Stimulated activated CD8-positive, alpha-beta memory T cell treated with anti-CD3 and anti-CD28 coated beads, Interleukin-7, amount 100 ng/mL, for 4 hours (primary cell): ENCODE measurements at places on chromosomes 7 and 10.

DNA sequence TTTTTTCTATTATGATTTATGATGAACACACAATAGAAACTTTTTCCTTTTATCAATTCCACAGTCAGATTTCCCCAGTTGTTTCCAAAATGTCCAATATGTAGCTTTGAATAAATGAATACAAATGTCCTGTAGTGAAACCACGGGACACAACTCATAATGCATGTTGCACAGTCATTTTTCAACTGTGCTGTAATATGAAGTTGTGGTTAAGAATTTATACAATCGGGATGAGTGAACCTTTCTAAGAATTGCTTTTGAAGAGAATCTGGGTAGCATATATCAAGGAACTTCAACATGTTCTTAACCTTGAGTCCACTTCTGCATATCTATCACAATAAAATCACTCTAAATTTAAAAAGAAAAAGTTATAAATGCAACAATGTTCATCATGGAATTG is 14.6 kb upstream of the ST7 start:
- DNase-seq, result no peak

- DNase-seq, result no peak
Observed at GRCh38 chr7:47299496-47299895, 282.4 kb downstream of the TNS3 start.

DNA sequence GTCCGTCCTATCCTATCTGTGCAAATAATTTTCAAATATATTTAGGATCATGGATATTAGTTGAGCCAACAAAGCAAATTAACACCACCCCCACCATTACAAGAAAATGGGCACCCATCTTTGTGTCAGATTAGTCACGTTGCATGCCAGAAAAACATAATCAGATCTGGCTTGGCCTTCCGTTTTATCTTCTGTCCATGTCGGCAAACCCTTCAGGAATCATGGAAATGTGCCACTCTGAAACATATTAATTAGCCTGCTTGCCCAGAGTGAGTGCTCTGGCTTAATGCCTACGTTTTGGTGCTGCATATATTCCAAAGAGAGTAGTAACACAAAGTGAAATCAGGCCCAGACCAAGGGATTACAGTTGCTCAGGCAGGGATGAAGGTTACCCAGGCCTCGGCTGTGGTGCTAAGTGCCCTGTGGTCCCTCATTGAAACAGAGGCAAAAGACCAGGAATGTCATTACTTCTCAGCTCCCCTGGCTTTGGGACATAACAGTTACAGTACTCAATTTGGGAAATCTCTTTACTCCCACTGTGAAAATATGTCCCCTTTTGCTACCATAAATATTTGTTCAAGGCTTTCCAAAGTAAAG is 154.0 kb upstream of the LSM8 start:
- no peak for DNase-seq

DNA sequence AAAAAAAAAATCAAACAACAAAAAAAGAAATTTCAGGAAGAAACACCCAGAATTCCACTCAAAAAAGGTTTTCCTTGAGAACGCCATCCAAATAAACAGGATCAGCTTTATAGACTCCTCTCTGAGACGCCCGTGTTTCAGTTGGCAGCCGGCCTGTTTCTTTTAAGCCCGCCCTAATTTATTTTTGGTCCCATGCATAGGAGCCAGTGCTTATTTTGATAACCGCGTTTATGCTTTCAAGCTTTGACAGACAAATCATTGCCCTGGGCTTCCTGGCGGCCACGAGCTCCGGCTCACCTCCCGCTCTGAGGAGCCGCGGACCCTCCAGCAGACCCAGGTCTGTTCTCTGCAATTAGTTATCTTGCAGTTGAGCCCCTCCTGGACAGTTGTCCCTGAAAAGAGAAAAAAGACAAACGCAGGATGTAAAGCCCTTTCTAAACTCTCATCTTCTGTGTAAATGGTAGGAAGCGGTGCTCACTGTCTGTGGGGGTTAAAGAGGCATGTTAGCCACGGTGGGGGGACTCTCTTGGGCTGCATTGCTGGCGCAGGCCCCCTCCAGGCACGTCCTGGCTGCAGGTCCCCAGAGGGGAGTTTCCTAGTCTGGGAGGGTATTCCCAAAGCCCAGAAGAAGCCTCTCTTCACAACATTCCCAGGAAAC is 22.2 kb upstream of the UNCX start:
- DNase-seq, result no peak

DNA sequence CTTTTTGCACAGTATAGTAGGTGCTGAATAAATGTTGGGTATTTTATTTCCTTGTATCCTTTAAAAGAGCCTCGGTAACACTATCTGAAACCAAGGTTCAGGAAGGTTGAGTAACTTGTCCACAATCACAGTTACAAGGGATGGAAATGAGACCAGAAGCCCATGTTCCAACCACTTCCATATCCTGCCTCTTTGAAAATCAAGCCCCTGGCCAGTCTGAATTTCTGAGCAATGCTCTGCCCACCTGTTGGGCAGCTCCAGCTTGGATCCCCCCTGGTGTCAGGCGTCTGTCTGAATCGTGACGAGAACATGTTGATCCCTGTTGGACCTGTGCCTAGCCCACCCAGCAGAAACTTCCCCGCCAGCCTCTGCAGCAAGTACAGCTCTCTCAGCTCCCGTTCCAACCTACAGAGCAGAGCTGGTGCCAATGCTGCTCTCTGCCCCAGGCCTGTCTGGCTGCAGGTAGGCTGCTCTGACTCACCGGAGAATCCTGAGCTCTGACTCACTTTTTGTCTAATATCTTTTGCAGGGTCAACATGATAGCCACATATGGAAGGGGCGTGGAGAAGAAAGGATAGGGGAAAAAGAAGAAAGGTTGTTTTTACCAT is 595.5 kb downstream of the INHBA start:
- DNase-seq, result no peak

GRCh38 chr7:121924269-121925186 is 51.6 kb downstream of the PTPRZ1 start:
- no peak for DNase-seq

GRCh38 chr7:147332988-147333387 is 1216.4 kb downstream of the CNTNAP2 start:
- no peak for DNase-seq

DNA sequence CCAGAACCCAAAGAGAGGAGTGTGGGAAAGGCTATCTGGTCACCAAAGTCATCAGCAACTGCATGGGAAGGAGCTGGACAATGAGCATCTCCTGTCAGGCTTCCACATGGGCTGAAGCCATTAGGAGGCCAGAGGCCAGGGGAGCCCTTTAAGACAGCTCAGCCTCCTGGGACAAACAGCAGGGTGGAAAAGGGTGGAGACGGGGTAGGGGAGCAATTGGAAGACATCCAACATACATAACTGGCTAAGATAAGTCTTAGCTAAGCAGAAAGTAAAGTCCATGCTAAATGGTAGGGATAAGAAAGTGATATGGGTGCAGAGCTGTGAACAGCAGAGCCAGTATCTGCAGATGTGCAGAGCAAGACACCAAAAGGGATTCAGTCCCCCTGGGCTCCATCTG is 1.5 kb upstream of the OAT start:
- DNase-seq, result no peak

DNA sequence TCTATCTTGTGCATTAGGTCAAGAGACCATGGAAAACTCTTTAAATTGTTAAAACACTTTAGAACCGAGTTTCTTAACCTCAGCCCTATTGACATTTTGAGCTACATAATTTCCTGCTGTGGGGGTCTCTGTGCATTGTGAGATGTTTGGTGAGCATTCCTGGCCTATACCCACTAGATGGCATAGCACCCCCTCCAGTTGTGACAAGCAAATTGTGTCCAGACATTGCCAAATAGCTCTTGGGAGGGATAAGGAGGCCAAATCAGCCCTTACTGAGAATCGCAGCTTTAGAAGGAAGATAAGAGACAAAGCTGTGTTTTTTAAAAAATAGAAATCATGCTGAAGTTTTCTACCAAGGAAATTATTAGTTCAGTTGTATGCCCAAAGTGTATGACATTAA is 1158.5 kb upstream of the C7orf33 start:
- no peak for DNase-seq

- DNase-seq, result no peak
Observed at GRCh38 chr10:12797471-12798262, 203.8 kb downstream of the CCDC3 start.

DNA sequence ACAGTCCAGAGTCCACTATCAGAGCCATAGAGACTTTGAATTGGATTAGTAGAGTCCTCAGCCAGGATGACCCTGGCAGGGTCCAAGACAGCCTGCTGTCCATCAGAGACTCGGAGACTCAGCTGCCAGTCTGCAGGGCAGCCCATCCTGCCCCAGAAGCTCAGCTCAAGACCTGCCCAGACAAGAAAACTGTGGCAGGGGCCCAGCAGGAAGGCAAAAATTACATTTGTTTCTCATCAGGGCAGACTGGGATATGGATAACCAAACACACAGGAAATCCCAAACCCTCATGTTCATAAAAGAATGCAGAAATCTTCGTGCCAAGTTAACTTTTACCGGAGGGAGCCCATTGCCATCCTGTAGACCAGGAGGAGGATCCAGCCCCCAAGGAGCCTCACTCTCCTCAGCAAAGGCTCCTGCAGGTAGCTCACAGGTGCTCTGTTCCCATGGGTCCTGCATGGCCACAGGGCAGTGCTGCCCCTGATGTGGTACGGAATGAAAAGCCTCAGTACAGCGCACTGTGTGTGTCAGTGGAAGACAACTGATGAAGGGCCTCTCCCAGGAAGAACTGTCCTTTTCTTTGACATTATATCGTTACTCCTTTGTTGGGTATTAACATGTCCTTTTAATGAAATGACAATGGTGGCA is 222.2 kb downstream of the KCNMA1 start:
- no peak for DNase-seq

DNA sequence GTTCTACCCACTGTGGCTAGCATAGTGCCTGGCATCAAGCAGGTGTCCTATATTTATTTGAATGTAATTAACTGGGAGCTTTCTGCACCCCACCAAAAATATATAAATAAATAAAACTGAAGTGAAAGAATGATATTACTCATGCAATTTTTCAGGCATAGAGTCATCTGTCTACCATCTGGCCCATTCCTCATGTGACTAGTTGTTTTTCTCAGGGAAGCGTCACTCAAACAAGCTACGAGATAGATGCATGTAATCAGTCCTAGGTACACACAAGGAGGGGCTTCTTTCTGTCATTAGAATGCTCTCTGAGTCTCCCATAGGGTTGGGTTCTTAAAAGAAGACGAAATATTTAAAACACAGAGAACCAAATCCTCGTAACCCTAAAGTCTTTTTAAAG is 255.5 kb upstream of the KMT2E start:
- no peak for DNase-seq

DNA sequence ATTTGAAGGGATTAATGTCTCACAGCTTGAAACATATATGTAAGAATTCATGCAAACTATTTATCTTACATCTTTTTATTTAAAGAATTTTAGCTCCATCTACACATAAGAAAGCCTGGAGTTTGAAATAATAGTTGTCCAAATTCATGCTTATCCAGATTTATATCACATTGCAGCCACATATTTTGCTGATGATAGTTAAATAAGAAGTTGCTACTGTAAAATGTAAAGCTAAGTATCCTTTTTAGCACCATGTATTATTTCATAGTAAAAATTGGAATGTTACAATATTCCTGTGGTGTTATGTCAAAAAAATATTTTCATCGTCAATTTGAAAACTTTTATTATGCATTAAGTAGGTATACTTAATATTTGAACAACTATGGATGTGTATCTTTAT is 27.3 kb upstream of the UMAD1 start:
- no peak for DNase-seq

GRCh38 chr7:82384051-82384464 is 59.5 kb downstream of the CACNA2D1 start:
- DNase-seq, result no peak

- no peak for DNase-seq
Observed at GRCh38 chr7:28617308-28617880, 205.1 kb downstream of the CREB5 start.

DNA sequence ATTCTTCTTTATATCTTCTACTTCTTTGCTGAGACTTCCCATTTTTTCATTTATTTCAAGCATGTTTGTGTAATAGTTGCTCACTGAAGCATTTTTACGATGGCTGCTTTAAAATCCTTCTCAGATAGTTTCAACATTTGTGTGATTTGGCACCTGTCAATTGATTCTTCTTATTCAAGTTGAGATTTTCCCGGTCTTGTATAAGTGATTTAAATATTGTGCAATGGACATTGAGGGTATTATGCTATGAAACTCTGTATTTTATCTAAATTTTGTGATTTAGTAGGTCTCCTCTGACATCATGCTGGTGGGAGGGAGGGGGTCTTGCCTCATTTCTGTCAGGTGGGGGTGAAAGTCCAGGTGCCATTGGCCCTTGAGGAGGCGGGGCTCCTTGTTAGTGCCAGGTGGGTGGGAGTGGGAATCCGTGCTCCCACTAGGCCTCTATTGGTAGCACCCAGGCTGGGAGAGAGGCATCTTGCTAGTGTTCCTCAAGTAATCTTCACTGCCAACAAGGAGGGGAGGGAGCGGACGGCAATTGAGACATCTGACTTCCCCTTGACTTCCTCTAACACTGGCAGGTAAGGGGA is 73.0 kb downstream of the ANLN start:
- DNase-seq, result no peak

GRCh38 chr7:23709081-23709750 is 803 bp upstream of the STK31 start:
- no peak for DNase-seq

DNA sequence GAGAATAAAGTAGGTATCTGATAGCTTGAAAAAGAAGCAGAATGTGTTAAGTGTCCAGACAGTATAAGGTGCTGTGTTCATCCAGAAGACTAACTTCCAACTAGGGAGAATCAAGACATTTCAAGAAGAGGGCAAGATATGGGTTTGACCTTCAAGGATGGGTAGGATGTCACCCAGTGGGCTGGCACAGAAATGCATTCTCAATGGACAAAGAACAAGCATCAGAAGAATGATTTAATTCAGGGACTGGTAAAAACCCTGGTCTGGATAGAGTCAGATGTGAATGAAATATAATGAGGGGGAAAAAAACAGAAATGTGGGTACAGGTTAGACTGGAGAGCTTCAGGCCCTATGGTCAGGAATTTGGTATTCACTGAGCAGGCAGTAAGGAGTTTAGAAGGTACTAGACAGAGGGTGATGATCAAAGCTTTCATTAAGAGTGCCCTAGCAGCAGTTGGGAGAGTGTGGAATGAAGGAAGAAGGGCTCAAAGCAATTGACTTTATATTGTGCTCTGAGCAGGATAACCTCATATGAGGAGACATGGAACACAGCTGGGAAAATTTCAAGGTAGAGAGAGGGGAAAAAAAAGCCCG is 180.7 kb upstream of the ANK3 start:
- no peak for DNase-seq
